Immature natural killer cell (primary cell): ENCODE measurements at places on chromosomes 4 and X. TPM values are rescaled to one million over a fixed set of nuclear protein-coding genes. Genes with fewer than 3 reads are reported as not detected.
A peak's percentile ranks its signal among the peaks of the same experiment; 100 is the strongest.

The JCHAIN gene
- polyA plus RNA-seq = 3.3 TPM

The PRAF2 gene
- 27.7 TPM for polyA plus RNA-seq

The PABPC1L2A gene
- not detected for polyA plus RNA-seq

The CT47B1 gene
- polyA plus RNA-seq = not detected

The F8A3 gene
- polyA plus RNA-seq = 1.7 TPM

DNA sequence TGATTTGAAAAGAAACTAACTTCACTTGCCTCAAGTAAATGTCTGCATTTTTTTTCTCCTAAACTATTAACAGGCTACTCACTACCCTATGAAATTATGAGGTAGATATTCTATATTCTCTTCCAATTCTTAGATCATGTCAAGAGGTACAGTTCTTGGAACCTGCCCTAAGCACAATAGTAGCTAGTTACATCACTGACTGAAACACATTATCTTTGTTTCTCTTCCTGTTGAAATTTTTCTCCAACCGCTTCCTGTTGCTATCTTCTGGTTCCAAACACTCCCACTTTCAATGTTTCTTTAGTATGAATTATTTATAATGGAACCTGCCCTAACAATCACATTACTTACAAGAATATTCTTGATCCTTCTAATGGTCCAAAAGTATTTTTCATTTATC, 5.0 kb upstream of the BANK1 start:
- DNase-seq = no peak

GRCh38 chr4:93444860-93445259, 383.7 kb upstream of the ATOH1 start:
- no peak for DNase-seq

GRCh38 chrX:40086569-40087335, 11.0 kb downstream of the BCOR start:
- DNase-seq = no peak

DNA sequence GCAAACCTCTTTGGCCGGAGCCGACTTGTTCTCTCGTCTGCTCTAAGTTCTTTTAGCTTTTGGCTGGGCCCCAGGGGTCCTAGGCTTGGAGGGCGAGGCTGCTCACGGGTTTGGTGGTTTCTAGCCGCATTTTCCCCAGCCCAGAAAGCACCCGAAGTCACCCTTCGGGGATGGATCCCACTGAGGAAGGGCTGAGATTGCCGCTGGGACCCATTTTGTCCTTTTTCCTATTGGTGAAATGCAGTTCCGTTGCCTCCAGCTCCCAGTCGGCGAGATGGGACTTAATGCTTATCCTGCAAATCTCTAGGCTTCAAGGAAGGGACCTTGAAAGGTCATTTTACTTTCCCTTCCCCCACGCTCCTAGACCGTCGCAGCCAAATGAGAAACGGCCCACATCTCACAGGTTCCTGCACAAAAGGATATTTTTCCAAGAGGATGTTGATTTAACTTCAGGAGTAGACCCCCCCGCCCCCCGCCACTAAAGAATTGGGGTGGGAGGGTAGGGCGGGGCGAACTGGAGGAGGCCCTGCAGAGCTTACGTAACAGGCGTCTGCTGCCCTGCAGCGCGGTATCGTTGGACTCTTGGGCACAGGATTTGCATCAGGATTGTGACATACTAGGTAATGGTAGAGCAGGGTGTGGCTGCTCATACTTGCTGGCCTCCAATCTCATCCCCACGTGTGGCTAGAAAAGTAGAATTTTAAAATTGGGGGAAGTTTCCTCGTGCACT, 564 bp downstream of the PGK1 start:
- DNase-seq = peak; percentile 28

GRCh38 chr4:8592366-8593263, at the start of gene CPZ:
Gene CPZ (plus strand): TSS chr4:8592765. CDS start chr4:8592834, 69 bp downstream.
- DNase-seq = no peak

DNA sequence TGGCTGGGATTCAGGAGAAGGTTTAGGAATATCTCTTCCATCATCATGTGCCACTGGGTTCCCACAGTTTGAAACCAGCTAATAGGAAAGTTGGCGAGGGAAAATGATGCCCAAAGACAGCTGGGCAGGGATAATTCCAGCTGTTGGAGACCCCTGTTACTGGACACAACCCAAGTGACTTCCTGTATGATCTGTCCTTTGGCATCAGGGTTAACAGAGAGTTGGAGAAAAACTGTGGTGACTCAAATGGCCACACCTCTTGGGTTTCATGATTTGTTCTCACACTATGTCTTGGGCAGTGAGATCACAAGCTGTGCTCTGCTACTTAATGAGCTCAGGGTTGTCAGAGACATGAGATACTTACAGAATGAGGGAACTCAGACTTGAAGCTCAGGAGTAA, 3.8 kb downstream of the FGF16 start:
- DNase-seq = no peak

GRCh38 chr4:150415213-150415612, 166.7 kb upstream of the MAB21L2 start:
- DNase-seq = no peak

DNA sequence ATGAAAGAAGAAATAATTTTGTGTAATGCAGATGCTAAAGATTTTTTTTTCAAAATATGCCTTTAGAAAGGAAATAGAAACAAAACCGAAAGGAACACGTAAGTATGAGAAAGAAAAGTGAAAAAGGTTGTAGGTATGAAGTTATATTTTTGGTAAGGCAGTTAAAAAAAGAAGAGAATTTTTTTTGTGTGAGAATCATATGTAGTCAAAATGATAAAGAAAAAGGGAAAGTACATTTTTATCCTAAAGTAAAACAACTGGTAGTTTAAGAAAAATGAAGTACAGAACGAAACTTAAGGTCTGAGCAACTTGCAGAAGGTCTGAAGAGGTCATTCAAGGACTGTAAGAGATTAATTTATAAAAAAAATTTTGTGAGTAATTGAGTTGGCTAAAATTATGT, 164.0 kb upstream of the TRAM1L1 start:
- no peak for DNase-seq
